ENCODE measurements at places on chromosomes 2 and 18.

- DNase-seq: no peak
Measured at GRCh38 chr18:10579079-10579867, 53.4 kb downstream of the NAPG start.

GRCh38 chr2:45241061-45241561 is 231.9 kb upstream of the SIX2 start:
- DNase-seq: no peak

DNA sequence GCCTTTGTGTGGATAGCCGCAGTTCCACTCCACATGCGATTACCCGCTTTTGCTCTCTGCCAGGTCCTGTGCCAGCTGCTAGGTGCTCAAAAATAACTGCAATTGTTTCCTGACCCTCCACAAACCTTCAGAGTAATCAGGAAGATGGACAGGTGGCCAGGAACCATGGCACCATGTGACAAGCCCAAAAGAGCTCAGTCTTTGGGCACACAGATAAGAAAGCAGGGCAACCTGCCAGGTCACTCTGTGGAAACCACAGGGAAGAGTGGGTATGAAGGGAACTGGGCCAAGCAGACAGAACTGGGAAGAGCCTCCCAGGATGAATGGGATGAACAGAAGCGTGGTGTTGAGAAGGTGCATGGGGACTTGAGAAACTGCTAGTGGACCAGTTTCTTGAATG is 79.4 kb upstream of the AGAP1 start:
- DNase-seq: no peak

DNA sequence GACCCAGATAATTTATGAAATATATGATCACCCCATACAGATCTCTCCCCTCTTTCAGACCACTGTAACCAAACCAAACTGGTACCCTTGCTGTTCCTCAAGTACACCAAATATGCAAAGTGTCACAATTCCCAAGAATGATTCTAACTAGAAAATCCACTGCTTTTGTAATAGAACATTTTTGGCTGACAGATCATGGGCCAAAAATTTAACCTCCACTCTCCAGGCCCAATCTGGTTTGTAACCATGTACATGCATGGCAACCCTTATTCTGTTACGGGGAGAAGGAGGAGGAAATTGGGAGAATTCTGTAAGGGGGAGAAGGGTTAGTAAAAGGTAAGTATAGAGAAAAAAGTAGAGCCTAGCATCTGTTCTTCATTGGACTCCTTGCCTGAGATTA is 62.0 kb downstream of the IKZF2 start:
- DNase-seq: no peak

GRCh38 chr2:38213619-38214167 is 137.7 kb upstream of the CYP1B1 start:
- no peak for DNase-seq

DNA sequence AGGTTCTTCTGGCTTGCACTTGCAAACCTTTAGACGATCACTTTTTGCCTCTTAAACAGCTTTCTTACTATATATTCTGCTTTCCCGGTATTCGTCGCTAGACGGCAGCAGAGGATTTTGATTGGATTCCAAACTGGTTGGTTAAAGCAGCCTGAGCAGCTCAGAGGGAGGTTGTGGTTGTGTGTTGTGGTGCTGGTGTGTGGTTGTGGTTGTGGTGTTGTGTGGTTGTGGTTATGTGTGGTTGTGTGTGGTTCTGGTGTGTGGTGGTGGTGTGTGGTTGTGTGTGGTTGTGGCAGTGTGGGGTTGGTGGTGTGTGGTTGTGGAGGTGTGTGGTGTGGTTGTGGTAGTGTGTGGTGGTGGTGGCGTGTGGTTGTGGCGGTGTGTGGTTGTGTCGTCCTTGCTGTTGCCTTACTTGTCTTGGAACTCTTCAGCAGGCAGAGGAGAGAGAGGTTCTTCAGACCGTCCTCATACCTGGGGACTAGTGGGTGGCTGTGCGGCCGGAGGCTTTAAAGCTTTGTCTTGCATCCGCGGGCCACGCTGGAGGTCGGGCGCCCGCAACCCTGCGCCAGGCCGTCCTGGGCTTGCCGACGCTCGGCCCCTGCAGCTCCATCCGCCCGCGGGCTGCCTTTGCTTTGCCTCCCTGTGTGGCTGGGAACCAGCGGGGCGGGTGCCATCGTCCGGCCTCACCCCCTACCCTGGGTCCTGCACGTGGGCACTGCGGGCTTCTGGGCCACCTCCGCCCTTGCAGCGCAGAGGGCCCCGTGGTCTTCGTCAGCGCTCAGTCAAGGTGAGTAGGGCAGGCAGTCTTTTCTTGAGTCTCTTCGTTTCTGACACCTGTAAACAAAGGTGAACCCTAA is 190.8 kb downstream of the ARHGAP28 start:
- peak; percentile 14 for DNase-seq

GRCh38 chr2:216424274-216424673 is 12.0 kb downstream of the SMARCAL1 start:
- no peak for DNase-seq

GRCh38 chr2:584863-585823 is 92.1 kb downstream of the TMEM18 start:
- DNase-seq: peak; percentile 21

DNA sequence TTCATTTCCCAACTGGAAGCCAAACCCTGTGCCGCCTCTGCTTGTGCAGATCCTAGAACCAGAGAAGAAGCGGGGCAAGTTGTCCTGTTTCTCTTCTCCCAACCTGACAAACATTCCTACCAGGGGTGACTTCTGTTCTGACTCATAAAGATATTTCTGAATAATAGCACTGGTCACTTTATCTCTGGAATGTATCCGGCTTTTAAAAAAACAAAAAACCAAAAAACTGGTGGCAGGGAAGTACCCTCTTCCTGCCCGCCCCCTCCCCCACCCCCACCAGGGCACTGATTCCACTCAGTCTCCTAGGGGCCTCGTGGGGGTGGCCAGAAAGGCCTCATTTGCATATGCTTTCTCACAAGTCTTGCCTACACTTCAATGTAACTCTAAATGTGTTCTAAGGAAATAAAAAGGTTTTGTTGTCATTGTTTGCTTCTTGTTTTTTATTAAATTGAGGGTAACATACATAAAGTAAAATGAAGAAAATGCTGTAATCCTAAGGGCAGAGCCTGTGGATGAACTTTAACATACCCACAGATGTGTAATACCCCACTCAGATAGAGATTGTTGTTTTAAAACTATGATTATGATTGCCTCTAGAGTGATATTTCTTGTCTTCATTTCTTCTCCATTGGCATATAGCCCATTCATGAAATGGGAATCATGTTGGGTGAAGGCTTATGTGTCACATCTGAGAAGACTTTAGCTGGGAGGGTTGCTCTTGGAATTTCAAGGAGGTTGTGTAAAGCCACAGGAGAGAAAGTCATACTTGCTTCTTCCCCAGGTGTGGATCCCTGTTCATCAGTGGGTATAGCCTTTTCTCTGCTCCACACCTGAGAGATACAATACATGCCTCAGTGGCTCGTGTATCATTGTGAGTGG is 5.3 kb upstream of the FOSL2 start:
- no peak for DNase-seq

GRCh38 chr18:36624451-36625167 is 204.2 kb downstream of the TPGS2 start:
- no peak for DNase-seq

DNA sequence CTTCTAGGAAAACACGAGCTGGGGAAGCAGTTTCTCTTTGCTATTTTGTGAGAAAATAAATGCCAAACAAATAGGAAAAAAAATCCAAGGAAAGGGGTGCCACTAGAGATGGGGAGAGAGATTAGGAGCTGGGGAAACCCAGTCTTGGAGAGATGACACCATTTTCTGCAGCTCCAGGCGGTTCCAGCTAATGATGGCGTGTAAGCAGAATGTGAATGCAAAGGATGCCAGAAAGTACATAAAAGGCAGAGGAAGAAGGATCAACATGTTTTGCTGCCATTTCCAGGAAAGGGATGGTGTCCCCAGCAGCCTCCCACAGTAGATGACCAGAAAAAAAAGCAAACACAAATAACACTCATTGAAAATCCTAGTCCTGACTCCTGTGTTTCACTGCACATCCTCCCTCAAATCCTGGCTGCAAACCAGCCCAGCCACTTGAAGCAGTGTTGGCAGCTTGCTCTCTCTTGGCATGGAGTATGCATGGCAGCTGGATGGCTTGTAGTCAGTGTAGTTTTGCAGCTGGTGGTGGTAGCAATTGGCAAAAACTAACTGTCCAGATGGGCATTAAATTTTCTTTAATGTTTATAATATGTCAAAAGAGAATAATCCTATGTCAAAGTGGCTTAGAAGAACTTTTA is 93.6 kb downstream of the FTCDNL1 start:
- no peak for DNase-seq

GRCh38 chr2:31226266-31226665 is 7.7 kb upstream of the EHD3 start:
- no peak for DNase-seq

DNA sequence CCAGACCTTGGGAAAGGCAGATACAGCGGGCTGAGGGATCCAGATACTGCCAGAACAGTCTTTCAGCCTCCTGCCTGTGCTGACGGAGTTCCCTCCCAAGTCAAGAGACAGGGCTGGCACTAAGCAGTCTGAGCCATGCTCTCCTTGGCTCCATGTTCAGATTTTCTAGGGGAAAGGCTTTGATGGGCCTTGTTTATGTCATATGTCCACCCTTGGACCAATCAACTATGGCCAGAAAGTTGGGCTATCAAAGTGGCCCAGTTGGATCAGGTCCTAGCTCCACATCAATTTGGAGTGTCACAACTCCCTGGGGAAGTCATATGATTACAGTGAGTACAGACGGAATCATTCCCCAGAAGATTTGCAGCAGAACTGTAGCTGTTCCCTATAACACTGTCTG is 152.0 kb downstream of the GREB1L start:
- no peak for DNase-seq

- no peak for DNase-seq
Measured at GRCh38 chr2:177675825-177676224, 283.3 kb downstream of the AGPS start.

GRCh38 chr2:205646680-205647079 is 35.6 kb upstream of the NRP2 start:
- no peak for DNase-seq

GRCh38 chr2:41464395-41464794 is 583.4 kb upstream of the PKDCC start:
- DNase-seq: no peak

GRCh38 chr2:69013840-69014821 is 1.2 kb downstream of the ANTXR1 start:
- DNase-seq: no peak

- DNase-seq: no peak
Measured at GRCh38 chr18:75406491-75407445, 20.7 kb downstream of the SMIM21 start.

GRCh38 chr2:88483200-88483599 is 30.7 kb upstream of the FOXI3 start:
- no peak for DNase-seq

GRCh38 chr2:44804406-44805265 is 136.9 kb upstream of the SIX3 start:
- DNase-seq: no peak

GRCh38 chr2:191756761-191757160 is 78.8 kb downstream of the NABP1 start:
- no peak for DNase-seq

- no peak for DNase-seq
Measured at GRCh38 chr2:45759310-45759851, 107.9 kb downstream of the PRKCE start.

GRCh38 chr18:75223687-75224347 is 13.2 kb downstream of the TSHZ1 start:
- no peak for DNase-seq

- DNase-seq: no peak
Measured at GRCh38 chr18:43130716-43131260, 15.3 kb upstream of the RIT2 start.

- DNase-seq: no peak
Measured at GRCh38 chr18:79569720-79570119, 109.9 kb upstream of the CTDP1 start.

GRCh38 chr2:173750353-173750801 is 214.8 kb downstream of the SP3 start:
- no peak for DNase-seq

GRCh38 chr2:32172870-32173269 is 7.2 kb downstream of the SLC30A6 start:
- no peak for DNase-seq

GRCh38 chr2:235839226-235839625 is 329.0 kb downstream of the GBX2 start:
- DNase-seq: no peak

- no peak for DNase-seq
Measured at GRCh38 chr18:75455249-75456198, 28.0 kb upstream of the SMIM21 start.

Data from T-helper 1 cell (primary cell).